ENCODE measurements at places on chromosomes 6 and 20.

- no peak for DNase-seq
Measured at GRCh38 chr6:24658573-24659560, 7.8 kb downstream of the TDP2 start.

- no peak for DNase-seq
Measured at GRCh38 chr20:2659547-2659946, 4.5 kb downstream of the IDH3B start.

GRCh38 chr20:12047838-12048432 lies 130.2 kb downstream of the BTBD3 start:
- DNase-seq, result no peak

- DNase-seq, result no peak
Measured at GRCh38 chr20:3323398-3323797, 84.1 kb downstream of the DNAAF9 start.

- no peak for DNase-seq
Measured at GRCh38 chr6:155264693-155265320, 994 bp downstream of the CLDN20 start.

- DNase-seq, result no peak
Measured at GRCh38 chr6:52116605-52116948, 29.2 kb upstream of the PKHD1 start.

DNA sequence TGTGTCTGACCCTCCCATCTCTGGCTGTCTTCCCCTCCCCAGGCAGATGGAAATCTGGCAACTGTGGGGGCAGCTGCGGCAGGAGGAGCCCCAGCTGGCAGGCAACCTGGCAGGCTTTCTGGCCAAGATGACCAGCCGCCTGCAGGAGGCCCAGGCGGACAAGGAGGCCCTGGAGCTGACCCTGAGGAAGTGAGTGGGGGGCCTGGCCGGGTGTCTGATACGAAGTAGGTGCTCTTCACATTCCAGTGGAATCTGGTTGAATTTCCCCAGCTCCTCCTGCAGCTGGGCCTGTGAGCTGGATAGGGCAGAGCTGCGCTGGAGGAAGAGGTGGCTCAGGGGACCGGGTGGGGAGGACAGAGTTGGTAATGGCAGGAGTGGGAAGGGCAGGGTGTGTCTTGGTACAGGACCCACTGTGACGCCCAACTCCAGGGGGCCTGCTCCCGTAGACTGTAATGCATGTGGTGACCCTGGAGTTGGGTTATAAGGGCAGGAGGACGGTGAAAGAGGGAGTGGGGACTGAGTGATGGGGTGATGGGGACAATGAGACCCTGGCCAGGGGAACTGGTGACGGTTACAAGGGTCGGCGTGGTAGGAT lies 19.7 kb downstream of the RAB44 start:
- no peak for DNase-seq

- DNase-seq, result no peak
Measured at GRCh38 chr20:15060265-15061060, 723.1 kb upstream of the FLRT3 start.

DNA sequence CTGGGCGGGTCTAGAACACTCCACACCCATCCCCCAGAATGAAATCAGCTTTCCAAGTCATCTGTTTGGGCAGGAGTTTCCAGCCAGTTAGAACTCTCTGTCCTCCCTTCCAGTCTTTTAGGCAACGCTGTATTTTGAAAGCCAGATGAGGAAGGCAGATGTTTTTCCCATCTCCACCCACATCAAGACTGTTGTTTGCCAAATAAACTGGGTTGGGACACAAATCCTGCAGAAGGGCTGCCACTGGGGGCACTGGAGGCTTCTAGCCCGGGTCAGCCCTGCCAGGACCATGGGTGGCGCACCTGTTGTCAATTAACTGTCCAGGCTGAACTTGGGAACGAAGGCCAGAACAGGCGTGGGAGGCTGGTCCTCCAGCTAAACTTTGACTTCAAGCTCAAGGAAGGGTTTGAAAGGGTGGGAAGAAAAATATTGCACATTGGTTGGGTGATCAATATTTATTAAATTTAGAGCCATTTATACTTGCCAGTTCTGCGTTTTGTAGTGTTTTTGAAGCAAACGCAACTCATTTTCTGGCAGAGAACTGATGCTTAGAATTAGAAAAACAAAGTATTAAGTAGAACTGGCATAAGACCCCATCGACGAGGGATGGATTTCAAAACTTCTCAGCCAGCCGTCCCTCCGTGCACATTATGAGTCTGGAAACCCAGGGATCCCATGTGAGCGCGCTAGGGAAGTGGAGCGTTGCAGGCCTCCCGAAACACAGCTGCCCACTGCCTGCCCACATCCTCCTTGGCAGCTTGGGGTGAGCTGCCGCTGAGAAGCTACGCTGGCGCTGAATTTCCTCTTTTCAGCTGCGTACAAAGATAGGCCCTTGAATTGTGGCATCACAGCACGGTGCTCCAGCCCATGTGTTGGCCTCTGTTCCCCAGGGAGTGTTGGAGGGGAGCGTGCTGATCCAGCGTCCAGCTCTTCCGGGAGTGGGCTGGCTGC lies 297.4 kb downstream of the QKI start:
- peak; percentile 29 for DNase-seq

- DNase-seq, result no peak
Measured at GRCh38 chr20:952196-952795, 36.2 kb upstream of the ANGPT4 start.

DNA sequence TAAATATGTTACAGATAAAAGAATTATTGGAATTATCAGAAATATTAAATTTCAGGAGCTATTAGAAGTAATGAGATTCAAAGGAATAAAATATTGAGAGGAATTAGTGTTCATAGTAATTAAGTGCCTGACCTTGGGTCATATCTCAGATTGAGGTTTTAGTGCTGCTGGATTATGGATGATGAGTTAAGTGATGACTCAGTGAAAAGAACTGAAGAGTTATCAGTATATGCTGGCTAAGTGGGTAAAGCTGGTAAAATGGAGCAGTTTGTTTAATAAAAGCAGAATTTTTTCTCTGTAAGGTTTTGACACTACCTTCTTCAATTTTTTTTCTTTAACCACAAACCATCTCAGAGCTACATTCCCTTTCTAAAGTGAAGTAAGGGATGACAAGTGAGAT lies 206.7 kb downstream of the MANEA start:
- DNase-seq, result no peak

- no peak for DNase-seq
Measured at GRCh38 chr6:9982215-9982614, 432.7 kb downstream of the TFAP2A start.

- DNase-seq, result no peak
Measured at GRCh38 chr6:107626645-107627044, 136.7 kb downstream of the SOBP start.

DNA sequence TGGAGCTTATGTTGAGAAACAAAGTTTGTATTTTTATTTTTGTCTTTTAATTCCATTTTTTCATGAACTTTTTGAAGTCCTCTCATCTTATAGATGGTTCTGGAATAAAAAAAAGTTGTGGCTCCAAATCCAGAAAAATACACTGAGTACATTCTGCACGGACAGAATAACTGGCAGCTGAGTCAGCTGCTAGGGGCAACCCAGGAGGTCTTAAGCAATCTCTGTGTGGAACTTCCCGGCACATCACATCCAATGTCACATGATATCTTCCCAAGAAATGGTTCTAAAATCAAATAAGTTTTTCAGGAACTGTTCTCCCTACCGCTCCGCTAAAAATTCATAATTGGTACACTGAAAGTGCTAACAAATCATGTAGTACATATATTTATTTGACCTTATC lies 29.8 kb downstream of the SLC13A3 start:
- DNase-seq, result no peak

DNA sequence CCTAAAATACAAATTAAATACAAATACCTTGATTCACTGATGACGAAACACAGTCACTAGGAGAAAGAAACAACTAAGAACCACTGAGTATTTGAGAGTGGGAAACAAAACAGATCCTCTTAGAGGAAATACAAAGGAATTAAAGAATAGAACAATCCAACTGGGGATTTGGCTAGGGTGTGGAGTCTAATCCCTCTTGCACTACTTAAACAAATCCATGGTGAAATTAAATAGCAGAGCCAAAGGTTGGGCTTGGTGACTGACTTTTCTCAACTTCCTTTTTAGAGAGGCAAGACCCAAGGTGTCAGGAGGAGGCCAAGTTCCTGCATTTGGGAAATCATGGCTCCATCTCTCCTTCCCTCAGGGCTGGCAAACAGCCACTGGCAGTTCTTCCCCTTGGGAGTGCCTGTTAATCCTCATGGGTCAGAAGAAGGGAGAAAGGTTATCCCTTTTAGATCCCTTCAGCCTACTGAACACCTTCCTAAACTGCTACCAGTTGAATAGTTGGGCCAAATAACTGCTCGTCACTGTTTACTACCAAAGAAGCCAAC lies 101.2 kb upstream of the TRAF3IP2 start:
- DNase-seq, result no peak

DNA sequence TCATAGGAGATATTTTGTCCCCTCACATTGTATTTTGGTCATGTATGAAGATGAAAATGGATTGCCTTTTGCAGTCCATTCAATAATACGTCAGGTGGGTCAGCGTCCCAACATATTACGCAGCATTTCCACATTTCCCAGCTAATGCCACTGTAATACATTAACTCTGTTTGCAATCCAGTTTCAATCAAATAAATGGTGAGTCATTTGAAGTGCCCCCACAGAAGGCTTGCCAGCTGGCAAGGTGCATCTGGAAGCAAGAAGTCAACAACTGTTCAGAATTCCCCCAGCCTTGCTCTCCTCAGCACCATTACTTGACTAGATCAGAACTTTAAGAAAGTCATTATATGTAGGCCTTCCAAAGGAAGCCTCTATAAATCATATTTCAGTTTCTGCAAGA lies 50.4 kb downstream of the PHACTR1 start:
- no peak for DNase-seq

DNA sequence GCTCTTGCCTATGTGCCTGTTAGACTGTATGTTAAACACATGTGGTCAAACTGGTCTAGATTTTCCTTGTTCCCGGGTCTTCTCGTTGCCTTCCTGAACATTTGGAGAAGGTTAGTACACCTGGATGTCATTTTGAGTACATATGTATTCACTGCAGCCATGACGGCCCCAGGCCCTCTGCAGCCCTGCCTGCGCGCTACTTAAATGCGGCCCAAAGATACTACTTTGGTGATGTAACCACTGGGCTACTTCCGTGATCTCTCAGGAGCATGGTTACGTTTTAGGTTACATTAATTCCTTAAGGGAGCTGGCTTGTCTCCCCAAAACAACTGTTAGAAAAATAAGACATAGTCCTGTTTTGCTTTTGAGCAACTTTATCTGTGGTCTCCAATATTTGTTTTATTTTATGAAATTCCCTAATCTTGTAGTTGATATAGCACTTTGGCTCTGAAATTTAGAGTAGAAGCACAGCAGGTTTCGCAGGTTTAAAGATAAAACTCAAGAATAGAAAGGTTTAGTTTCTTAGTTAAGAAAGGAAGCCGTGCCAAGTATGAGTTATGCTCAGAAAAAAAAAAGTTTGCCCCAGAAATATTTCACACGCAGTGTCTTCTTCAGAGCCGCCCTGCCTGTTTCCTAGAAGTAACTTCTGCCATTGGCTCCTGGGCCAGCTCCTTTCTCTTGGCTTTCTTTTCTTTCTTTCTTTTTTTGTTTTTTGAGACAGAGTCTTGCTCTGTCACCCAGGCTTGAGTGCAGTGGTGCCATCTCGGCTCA lies 38.1 kb downstream of the TIAM2 start:
- DNase-seq, result no peak

Data from caudate nucleus (tissue), 63 donors.